ENCODE measurements at places on chromosomes 11 and 22.
A peak's percentile ranks its signal among the peaks of the same experiment; 100 is the strongest.

DNA sequence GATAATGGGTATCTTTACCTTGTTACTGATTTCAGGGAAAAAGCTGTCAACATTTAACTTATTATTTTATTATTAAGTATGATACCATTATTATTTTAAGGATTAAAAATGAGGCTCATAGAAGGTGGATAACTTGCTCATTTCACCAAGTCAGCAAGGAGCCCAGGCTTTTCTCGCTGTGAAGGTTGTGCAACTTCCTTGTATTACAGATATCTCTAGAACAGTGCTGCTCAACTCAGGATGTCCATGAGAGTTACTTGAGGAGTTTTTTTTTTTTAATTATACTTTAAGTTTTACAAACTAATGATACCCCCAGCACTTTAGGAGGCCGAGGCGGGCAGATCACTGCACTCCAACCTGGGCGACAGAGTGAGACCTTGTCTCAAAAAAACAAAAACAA is 98.2 kb downstream of the INSC start:
- no peak for DNase-seq

DNA sequence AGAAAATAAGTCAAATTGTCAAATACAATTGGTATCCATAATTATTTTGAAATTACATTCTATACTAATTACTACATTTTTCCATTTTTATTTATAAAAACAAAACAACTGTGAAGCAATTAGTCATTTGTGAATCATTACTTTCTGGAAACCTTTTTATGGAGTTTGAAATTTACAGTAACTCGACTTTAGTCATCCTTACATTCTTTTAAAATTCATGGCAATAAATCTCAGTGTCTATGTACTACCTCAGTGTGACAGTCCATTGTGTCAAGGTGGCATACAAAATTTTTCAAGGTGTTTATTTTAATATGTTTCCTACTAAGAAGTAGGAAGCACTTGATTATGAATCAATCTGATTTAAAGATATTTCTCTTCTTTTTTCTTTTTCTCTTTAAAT is 1949.4 kb upstream of the RAG2 start:
- DNase-seq, result no peak

DNA sequence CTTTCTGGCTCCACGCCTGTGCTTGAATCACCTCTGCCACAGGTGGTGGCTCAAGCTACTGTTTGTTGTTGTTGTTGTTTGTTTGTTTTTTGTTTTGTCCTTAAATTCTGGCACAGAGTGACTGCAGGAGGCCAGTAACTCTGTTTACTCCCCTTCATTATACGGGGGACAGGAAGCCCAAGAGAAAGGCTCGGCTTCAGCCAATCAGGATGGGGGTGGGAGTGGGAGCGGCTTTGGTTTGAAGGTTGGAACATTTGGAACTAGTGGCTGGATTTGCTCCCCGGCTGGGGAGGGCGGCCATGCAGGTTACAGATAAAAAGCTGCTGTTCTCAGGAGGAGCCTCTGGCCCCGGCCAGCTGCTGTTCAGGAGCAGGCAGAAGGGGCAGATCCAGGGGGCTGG is 19.7 kb upstream of the CABP2 start:
- DNase-seq, result no peak

DNA sequence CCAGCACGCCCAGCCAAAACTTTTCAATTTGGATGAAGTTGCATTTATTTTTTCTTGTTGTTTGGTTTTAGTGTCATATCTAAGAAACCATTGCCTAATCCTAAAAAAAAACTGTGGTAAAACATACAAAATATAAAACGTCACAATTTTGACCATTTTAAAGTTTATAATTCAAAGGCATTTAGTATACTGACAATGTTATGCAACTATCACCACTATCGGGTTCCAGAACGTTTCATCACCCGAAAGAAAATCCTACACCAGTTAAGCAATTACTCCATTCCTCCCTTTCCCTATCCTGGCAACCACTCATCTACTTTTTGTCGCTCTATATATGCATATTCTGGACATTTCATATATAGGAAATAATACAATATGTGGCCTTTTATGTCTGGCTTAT is 30.5 kb upstream of the PHOX2A start:
- DNase-seq, result no peak

DNA sequence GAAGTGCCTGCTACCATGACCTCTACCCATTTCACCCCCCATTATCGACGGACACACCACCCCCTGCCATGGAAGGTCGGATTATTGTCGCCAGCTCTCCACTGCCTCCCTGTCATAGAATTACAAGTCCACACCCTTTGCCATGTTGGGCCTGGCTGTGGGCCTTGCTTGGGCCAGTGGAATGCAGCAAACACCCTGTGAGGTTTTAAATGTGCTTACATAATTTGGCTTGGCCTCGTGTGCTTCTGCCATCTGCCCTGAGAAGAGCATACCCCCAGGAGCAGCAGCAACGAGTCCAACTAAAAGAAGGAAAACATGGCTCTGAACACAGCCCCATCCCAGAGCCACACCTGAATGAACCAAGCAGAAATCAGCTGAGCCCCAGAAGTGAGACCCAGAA is 94.1 kb upstream of the PRDM11 start:
- DNase-seq, result no peak

- no peak for DNase-seq
Measured at GRCh38 chr11:18369398-18369797, 25.0 kb upstream of the LDHA start.

DNA sequence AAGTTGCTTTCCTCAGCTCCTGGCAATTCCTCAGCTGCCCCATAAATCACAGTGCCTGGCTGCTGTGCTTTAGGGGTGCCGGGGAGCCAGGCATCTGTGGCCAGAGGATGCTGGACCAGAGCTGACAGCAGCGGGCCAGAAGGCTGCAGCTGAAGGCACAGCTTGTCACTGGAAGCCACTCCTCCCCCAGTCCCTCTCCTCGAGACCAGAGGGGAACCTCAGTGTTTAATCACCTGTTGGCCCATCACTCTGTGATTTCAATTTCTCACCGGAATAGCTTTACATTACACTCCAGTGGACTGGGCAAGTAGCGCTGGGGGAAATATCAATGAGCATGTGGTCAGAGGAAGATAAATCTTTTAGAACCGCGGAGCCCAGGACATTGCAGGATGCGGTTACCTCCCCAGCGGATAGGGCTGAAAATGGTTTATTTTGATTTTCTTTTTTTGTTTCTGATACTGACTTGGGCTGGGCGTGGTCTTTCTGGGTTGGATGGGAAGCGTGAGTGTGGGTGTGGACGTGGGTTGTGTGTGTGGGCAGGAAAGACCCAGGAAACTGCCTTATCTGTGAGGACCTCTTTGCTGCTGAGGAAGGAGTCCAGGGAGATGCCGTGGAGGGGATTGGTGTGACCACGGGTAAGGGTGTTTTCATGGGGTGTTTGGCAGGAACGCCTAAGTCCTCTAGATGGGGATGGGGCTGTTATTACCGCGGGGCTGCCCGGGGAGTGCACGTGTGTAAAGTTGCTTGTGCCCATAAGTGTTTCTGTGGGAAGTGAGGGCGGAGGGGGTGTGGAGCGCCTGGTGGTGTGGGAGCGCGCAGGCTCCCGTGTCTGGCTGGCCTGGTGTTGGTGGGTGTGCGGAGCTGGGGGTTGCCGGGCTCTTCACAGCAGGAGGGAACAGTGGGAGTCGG is 4.0 kb downstream of the DAGLA start:
- DNase-seq, result no peak

DNA sequence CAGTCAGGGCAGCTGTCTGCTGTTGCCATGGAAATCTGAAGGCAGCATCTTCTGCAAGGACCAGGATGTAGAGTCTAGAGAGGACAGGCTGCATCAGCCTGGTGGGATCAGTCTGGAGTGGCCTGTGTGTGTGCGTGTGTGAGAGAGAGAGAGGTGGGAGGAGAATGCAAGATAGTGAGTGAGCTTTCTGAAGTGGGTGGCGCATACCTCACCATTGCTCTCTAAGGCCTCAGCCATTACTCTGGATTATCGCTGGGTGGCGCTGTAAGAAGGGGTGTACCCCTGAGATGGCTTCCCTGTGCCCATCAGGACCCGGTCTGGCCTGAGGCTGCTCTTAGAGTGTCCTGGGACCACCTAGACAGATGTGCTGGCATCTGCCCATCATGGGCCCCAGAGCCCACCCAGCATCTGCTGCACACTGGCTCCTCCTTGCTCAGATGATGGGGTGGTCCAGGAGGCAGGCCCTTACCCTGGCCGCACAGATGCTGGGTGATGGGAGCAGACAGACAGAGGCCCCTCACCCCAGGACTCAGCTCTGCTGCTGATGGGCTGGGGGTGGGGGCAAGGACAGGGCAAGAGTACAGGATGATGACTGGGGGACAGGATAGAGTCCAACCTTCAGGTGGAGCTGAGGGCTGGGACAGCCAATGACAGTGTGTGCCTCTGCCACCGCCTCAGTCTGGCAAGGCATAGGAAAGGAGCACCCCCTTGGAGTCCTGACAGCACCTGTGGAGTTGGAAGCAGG is 25.7 kb upstream of the TUB start:
- DNase-seq, result no peak

DNA sequence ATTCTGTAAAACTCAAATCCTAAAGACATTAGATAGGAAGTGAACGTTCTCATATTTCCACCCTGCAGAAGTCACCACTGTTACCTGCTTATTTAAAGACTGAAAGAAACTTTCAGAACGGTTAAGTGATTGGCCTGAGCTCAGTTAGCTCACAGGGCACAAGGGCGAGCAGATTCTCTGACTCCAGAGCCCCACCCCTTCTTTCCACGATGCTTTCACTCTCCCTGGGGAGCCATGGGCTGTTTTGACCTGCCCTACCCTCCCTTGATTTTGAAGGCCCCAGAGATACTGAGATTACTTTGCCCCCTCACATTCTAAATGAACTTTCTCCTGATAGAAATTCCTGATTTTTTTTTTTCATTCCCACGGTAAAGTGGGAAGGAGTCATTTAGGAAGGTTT is 33.9 kb downstream of the ARHGAP1 start:
- no peak for DNase-seq

- no peak for DNase-seq
Measured at GRCh38 chr11:125372088-125372487, 124.0 kb downstream of the FEZ1 start.

DNA sequence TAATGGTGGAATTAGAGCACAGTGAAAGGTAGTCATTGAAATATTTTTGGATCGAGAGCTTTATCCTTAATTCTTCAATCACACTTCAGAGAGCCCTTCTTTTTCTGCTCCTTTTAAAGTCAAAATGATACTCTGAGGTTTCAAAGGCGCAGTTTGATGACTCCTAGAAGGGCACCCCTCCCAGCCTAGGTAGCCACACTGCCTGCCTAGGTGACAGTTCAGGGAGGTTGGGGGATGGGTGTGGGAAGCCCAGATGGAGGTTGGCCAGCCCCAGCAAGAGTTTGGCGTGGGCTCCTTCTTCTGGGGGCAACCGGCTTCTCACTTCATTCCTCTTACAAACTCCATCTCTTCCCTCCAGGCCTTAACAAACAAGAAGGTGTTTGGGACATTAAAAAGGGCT is 28.6 kb upstream of the PHF21A start:
- DNase-seq, result no peak

GRCh38 chr11:126277780-126278179 is 5.1 kb upstream of the TIRAP start:
- no peak for DNase-seq

- no peak for DNase-seq
Measured at GRCh38 chr11:12897867-12898266, 111.2 kb upstream of the RASSF10 start.

DNA sequence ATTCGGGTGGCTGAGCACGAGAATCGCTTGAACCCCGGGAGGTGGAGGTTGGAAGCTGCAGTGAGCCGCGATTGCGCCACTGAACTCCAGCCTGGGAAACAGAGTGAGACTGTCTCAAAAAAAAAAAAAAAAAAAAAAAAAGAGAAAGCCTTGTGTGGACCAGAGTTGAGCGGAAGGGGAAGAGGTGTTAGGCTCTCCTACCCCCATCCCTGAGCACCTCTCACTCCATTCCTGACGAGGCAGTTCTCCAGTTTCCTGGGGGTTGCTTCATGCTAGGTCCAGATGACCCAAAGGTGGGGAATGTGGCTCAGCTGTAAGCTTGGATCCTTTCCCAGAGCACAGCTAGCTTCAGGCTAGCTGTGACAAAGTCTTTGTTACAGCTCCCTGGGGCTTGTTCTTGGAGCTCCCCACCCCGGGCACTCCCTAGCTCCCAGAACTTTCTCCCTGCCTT is 8.8 kb upstream of the DNAL4 start:
- no peak for DNase-seq

GRCh38 chr11:119666463-119667131 is 62.4 kb downstream of the NECTIN1 start:
- DNase-seq, result peak; percentile 52

DNA sequence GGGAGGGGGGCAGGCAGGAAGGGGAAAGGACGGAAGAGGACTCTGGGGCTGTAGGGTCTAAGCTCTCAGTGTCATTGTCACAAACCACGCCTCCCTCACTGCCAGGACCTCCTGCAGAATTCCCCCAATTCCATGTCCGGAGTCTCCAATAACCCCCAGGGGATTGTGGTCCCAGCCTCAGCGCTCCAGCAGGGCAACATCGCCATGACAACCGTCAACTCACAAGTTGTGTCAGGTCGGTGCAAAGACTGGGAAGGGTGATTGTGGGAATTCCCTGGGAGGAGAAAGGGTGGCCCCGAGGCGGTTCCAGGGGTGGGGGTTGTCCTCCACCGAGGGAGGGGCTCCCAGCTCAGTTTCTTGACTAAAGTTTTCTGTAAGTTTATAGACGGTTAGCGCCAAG is 86.0 kb downstream of the FEZ1 start:
- DNase-seq, result no peak

DNA sequence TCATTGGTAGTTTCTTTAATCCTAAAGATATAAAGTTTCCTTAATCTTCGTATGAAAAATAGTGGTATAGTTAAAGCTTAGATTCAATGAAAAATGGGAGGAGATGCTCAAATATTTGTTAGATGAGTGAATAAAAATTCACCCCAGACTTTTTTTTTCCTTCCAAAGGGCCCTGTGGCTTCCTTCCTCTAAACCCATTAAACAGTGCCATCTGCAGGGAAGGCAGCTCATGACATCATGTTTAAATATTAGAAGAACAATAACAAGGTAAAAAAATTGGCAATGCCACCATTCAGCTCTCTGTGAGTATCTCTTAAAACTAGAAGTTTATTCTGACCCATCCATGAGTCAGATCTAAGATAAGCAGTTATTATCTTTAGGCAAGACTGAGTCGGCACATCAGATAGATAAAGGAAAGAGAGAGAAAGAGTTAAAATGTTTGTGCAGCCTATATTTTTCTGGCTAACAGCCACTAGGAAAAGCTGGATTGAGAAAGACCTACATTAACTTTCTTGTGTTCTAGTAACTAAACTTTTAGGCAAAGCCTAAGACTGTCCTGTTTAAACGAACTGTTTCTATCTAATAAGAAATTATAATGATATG is 19.1 kb upstream of the OOSP1 start:
- peak; percentile 1 for DNase-seq

- DNase-seq, result no peak
Measured at GRCh38 chr22:46483353-46483752, 54.1 kb downstream of the CELSR1 start.

DNA sequence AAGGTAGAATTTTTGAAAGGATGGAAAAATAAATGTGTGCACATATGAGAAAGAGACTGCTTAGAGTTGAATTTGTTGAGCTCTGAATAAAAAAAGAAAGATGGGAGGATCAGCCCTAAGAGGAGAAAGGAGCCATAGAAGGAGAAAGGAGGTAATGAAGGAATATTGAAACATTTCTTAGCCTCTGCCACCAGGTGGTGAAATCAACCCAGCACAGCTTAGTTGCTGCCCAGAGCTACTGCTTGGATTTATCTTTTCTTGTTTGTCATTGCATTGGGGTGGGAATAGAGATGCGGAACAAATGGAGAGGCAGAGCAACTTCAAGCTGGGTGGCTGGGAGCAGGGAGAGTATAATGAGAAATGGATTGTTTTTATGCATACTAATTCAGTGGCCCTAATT is 80.4 kb downstream of the SERGEF start:
- DNase-seq, result no peak

- DNase-seq, result no peak
Measured at GRCh38 chr11:12540913-12541582, 133.2 kb upstream of the TEAD1 start.

- DNase-seq, result no peak
Measured at GRCh38 chr11:102423936-102424335, 28.6 kb downstream of the TMEM123 start.

All from stimulated activated CD8-positive, alpha-beta memory T cell treated with anti-CD3 and anti-CD28 coated beads, Interleukin-2, amount 100 ng/mL, for 48 hours (primary cell).